ENCODE measurements at places on chromosomes 3 and 15. TPM values are rescaled to one million over a fixed set of nuclear protein-coding genes. Genes with fewer than 3 reads are reported as not detected.
A peak's percentile ranks its signal among the peaks of the same experiment; 100 is the strongest.

DNA sequence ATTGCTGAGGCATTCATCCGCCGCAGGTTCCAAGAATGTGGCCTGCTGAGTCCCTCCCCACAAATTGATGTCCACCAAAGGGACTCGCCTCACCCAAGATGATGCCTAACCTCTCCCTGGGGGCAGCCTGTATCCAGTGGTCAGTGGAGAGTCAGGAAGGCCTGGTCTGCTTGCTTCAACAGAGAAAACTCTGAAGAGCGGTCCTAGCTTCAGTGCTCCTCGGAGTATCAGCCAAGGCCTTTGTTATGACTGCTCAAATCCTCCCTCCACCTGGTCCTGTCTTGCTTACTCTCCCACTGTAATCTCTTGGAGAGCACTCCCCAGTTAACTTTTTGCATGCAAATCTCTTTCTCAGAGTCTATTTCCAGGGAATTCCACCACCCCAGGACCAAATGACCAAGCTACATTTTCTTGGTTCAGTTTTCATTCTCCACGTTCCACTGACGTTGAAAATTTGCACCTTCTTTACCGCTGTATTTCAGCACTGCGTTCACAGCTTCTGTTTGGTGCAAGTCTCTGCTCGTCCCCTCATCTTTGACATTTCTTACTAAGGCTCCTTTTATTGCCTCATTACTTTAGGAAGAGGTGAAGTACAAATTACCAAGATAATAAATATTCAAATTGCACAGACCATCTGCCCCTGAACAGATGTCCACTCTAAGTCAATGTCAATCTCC lies 22.3 kb downstream of the CMTM7 start:
- no peak overlapping the region for H3K4me3 ChIP-seq
- no peaks in the 10 kb centered on the region for H3K36me3 ChIP-seq
- H3K4me1 ChIP-seq = no peaks in the 10 kb centered on the region
- no peak overlapping the region for H3K27ac ChIP-seq

DNA sequence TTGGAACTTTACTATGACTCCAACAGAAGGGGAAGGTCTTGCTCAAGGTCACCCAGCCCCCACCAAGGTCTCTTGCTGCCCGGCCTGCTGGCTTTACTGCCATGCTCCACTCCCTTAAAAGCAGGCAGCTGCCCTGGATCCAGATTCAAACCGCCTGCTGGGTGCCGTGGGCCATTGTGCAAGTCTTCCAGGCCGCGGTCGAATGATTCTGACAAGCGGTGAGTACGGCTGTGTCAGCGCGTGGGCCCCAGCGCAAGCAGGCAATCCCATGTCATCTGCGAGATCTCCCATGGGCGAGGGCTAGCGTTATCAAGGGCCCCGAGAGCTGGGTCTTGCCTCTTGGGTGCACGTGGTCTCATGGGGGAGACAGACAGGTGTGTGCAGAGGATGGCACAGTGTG lies 37.6 kb downstream of the CORO2B start:
- H3K27me3 ChIP-seq = no peaks in the 10 kb centered on the region
- no peak for DNase-seq
- H3K4me1 ChIP-seq = peaks cover 61% of the 10 kb centered on the region
- no peak overlapping the region for H3K4me3 ChIP-seq
- H3K36me3 ChIP-seq = no peaks in the 10 kb centered on the region

- no peaks in the 10 kb centered on the region for H3K27me3 ChIP-seq
- H3K36me3 ChIP-seq = no peaks in the 10 kb centered on the region
- DNase-seq = no peak
- H3K27ac ChIP-seq = no peak overlapping the region
- H3K4me3 ChIP-seq = no peak overlapping the region
- H3K4me1 ChIP-seq = no peaks in the 10 kb centered on the region
These were observed 125.4 kb downstream of the FAM43A start for GRCh38 chr3:194811118-194811517.

GRCh38 chr3:4977853-4978203 lies 1.4 kb upstream of the BHLHE40 start:
- H3K27me3 ChIP-seq = no peaks in the 10 kb centered on the region
- H3K4me1 ChIP-seq = peaks cover 17% of the 10 kb centered on the region
- peak overlapping the region; percentile 92 for H3K4me3 ChIP-seq
- peak overlapping the region; percentile 98 for H3K27ac ChIP-seq
- DNase-seq = no peak

The PCOLCE2 gene
- total RNA-seq = 69.3 TPM

The LRRIQ4 gene
- total RNA-seq = not detected

The ZNF501 gene
- 4.8 TPM for total RNA-seq

The FETUB gene
- total RNA-seq = not detected

The MITF gene
- 10.9 TPM for total RNA-seq

The KBTBD13 gene
- not detected for total RNA-seq
